Kidney tubule cell (primary cell): ENCODE measurements at places on chromosomes 3 and 15.

- DNase-seq = peak; percentile 14
These were observed 10.2 kb downstream of the PLSCR5 start for GRCh38 chr3:146594843-146595482.

GRCh38 chr3:114332342-114333179, 38.7 kb downstream of the TIGIT start:
- no peak for DNase-seq

DNA sequence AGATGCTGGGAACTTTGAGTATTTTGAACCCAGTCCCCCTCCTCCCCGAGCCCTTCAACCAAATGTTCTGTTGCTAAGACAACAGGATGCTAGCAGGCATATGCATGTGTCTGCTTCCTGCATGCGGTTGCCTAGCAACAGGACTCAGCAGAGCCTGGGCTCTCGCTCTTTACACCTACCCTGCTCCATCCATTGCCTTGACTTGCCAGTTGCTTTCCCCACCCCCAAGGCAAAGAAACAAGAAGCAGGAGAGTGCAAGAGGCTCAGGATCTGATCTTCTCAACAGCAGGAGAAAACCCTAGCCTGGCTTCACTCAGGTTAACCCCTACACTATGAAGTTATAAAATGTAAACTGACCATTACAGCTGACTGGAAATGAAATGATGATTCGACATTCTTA, 393.0 kb downstream of the IGSF11 start:
- peak; percentile 10 for DNase-seq

- DNase-seq = no peak
These were observed 458.1 kb upstream of the RASGRP1 start for GRCh38 chr15:39022532-39023305.

DNA sequence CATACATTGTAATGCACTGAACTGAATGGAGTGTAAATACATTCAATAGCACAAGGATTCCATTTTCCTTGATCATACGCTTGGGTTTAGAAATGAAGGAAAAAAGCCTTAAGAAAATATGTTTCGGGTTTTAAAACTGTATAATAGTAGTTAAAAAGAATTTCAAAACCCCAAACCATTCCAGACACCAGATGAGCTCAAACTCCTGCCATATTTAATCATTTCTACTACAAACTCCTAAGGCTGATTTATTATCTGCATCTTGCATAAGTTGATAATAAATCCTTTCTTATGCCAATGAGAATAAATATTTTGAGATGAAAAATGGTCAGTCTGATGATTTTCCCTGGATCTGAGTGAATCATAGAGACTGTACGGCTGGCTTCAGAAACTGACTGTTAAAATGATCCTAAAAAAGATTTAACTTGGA, 51.0 kb downstream of the NR1D2 start:
- no peak for DNase-seq

- DNase-seq = peak; percentile 94
These were observed 66.2 kb upstream of the THSD4 start for GRCh38 chr15:71048913-71049675.

GRCh38 chr3:3109407-3110298, 521 bp downstream of the IL5RA start:
- DNase-seq = no peak

DNA sequence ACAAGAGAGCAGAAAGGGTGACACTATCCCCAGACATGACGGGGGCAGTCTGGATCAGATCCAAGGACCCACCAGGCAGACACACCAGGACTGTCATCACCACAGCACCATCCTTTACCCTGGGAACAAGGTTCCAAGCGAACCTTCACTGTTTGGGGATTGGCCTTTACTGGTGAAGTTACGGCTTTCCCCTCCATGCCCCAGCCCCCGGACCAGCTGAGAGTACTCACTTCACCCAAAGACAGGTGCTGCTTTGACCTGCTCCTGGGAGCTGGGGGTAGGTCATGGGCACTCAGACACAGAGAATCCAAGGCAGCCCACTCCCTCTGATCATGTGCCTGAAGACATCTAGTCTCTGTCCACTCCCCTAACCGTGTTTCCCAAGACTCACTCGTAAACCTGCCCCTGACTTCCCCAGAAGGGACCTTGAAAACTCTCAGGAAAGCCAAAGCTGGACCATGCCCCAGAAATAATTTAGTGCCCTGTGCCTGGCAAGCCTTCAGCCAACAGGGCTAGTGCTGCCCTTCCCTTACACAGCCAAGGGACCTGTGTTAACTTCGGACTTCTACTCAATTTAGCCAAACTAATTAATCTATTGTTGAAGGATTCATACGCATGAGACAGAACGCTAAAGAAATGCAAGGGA, 2.8 kb downstream of the RRP9 start:
- no peak for DNase-seq

DNA sequence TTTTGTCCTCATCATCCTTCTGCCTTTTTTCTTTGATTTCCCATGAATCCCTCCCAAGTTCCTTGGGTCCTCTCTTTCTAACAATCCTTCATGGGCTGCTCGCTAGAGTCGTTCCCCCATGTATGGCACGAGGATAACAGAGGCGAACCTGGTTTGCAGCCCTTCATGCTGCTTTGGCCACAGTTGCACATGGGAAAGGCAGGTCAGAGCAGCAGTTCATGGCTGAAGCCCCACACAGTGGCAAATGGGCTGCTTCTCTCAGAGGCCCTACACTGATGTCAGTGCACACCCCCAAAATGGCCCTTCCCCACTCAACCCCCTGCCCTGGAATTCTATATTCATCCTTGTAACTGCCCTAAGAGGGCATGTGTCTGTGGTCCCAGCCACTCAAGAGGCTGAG, 335.4 kb upstream of the IGF1R start:
- no peak for DNase-seq

- no peak for DNase-seq
These were observed 25.2 kb downstream of the COLQ start for GRCh38 chr3:15496341-15496664.

- no peak for DNase-seq
These were observed 203.6 kb downstream of the EDEM1 start for GRCh38 chr3:5390936-5391625.

GRCh38 chr3:129917423-129918007, 24.0 kb upstream of the TMCC1 start:
- DNase-seq = no peak

- no peak for DNase-seq
These were observed 51.7 kb upstream of the SMAD3 start for GRCh38 chr15:67013696-67014095.
